ENCODE measurements at places on chromosomes 2 and 18. TPM values are rescaled to one million over a fixed set of nuclear protein-coding genes. Genes with fewer than 3 reads are reported as not detected.

TTL gene
- 52.0 TPM for total RNA-seq

DNA sequence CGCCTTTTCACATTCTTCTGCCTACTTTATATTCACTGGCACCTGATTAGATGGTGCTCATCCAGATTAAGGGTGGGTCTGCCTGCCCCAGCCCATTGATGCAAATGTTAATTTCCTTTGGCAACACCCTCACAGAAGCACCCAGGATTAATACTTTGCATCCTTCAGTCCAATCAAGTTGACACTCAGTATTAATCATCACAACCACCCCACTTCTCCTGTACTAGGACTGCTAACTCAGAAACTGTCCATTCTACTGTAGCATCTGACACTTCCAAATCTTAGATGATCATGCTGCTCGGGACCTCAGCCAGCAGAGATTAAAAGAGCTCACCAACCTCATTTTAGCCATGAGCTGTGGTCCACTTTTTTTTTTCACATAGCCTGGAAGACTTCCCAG is 268.5 kb downstream of the SATB2 start:
- no peak for DNase-seq

DNA sequence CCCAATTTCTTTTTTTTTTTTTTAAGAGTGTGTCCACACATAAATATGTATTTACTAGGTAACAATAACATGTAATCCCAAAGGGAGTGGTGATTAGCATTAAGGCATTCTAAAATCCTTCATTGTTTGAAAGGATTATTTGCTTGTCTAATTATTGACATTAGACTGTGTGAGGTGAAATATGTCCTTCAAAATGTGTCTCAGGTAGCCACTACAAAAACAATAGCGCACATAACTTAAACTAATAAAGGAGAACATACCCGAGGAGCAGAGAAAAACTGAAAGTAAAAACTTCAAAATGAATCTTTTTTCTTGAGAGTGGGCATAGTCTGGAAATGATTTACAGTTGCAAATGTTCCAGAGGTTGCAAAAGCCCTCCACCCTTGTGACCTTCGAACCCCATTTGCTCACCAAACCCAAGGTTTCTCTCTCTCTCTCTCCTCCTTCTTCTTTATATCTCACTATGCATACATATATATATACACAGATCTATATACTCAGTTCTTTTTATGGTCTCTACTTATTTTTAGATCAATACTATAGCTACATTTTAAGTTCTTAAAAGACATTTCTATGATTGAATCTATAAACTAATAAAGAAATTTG is 24.4 kb upstream of the FRZB start:
- no peak for DNase-seq

DNA sequence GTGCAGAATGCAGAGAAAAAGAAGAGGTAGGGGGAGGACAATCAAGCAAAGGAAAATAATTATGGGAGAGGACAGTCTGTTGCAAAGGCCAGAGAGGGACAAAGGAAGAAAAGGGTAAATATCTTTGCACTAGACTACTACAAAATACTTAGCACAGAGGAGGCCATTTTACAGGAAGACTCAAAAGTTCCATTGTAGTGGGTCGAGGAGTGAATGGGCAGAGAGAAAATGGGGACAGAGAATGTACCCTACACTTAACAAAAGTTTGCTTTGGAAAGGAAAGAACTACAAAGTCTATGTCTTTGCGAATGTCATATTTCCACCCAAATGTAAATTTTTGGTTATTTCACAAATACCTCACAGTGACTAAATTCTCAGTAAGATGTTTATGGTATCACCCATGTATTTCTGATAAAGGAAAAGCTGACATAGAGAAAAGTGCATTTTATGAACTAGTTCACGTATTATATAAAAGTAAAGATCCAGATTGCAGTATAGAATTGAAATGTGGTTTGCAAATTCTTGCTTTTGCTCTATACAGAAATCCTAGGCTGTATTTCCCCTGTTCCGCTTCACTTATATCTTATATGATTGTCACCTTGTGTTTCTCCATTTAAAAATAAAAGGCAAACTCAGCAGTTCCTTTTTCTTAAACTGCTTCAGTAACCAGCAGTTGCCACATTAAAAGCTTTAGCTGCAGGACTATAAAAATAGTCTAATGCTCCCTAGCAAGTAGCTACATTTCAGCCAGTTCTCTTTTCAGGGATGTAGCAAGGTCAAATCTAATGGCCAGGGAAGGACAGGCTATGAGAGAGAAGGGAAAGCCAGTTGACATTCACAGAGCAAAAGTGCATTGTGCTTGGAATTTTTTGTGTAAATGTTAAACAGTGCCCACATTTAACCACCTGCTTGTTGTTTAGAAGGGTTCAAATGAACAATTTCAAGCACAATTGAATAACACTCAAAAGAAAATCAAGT is 79.7 kb upstream of the CYTIP start:
- no peak for DNase-seq

GRCh38 chr2:40964509-40965250 is 512.8 kb upstream of the SLC8A1 start:
- no peak for DNase-seq

TSPYL6 gene
- not detected for total RNA-seq

DNA sequence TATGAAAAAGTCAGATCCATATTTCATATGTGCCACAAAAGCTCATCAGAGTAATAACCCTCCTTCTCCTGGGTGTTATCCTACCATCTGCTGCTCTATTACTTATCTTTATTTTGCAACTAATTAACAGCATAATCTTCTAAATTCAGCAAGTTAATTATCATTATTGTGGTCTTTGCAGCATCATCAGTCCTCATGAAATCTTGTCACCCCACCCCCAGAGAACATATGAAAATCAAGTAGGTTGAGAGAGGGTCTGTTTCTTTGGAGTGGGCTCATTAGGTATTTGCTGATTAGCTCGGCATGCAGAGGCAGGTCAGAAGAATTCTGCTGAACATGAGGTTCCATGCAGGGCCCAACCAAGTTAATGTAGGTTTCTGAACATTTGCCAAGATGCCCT is 64.8 kb downstream of the ATF2 start:
- DNase-seq = no peak

ACSL3 gene
- 50.3 TPM for total RNA-seq

DNA sequence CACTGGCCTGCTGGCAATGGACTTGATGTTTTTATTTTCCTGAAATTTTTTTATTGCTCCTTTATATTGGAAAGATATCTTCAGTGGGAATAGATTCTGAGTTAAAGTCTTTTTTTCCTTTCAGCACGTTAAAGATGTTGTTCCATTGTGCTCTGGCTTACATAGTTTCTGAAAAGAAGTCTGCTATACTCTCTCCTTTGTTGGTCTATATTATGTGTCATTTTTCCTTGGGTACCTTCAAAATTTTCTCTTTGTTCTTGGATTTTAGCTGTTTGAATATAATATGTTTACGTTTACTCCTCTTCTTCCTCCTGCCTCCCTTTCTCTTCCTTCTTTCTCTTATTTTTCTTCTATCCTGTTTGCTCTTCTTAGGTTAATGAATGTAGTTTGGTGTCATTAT is 105.5 kb downstream of the CAPN13 start:
- DNase-seq = no peak

- DNase-seq = no peak
These were observed 12.3 kb upstream of the TFCP2L1 start for GRCh38 chr2:121297217-121297830.

DNA sequence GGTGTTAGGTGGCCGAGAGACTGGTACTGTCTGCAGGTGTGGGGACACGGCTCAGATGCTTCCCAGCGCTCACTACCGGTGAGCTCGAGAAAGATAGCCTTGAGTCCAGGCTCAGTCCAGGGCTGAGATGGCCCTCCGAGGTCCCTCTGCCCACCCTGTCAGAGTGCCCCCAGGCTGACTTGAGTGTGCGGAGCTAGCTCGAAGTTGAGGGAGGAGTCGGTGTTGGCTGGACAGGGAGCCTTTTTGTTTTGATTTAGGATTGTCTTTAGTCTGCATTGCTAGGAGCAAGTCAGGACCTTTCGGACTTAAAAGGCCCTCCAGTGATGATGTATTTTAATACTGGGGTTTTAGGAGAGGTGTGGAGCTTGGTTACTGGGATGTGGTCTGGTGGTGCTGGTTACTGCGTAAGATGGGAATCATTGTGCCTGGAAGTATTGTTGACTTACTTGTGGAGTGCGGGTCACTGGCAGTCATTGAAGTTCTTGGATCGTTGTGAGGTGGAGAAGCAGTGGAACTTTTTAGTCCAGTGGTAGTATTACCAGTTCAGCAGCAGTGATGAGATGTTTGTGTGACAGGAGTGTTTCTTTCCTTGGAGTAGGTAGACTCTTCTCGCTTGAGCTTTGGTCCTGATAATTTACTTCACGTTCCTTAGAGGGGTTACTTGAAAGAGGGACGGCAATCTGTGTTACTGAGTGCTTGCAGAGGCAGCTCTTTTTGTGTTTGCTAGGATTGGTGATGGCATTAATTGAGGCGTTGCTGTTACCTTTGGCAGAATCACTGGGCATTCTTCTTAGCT is 633 bp downstream of the KIAA1328 start:
- DNase-seq = no peak

VIT gene
- 21.6 TPM for total RNA-seq

AMER3 gene
- total RNA-seq = not detected

APCDD1 gene
- total RNA-seq = 34.5 TPM

INO80C gene
- total RNA-seq = 21.3 TPM

DNA sequence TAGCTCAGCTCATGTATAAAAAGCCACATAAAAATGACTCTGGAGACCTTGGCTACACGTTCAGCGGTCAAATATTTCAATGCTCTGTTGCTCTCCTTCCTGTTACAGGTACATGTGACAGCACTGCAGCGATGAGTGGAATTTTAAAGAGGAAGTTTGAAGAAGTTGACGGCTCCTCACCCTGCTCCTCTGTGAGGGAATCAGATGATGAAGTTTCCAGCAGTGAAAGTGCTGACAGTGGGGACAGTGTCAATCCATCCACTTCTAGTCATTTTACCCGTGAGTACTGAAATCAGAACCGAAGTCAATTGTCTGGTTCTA is 125.4 kb downstream of the CSRNP3 start:
- no peak for DNase-seq

DCDC2C gene
- not detected for total RNA-seq

- DNase-seq = no peak
These were observed 30.1 kb upstream of the PNO1 start for GRCh38 chr2:68127358-68128242.

- no peak for DNase-seq
These were observed 245.1 kb downstream of the NEDD4L start for GRCh38 chr18:58288921-58289797.

GRCh38 chr2:152466041-152466440 is 131.1 kb downstream of the FMNL2 start:
- DNase-seq = no peak

- DNase-seq = no peak
These were observed 84.0 kb downstream of the SEPTIN10 start for GRCh38 chr2:109529532-109530449.

GRCh38 chr18:79631761-79632446 is 47.7 kb upstream of the CTDP1 start:
- no peak for DNase-seq

ESPNL gene
- not detected for total RNA-seq

DNA sequence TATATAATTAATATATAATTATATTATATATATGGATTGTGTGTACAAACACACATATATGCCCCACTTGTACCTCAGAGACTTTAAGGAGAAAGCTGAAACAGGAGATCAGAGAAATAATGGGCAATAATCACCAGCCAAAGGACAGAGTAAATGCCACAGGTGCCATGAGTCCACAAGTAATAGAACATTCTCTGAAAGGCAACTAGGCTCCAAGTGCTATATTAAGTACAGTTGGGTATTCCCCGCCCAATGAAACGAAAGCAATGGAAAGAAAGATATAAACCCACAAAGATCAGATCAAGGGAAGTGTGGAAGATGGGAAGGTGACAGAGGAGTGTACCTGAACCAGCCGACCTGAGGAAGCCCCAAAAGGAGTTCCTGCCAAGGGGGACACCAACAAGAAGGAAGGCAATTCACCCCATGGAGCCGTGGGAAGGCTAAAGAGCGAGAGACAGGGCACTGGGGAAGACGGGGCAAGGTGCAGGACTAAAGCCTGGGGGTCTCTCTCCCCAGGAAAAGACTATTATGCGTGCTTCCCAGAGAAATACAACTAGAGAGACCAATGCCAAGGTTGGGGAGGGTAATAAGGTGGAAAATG is 19.0 kb downstream of the DYM start:
- DNase-seq = no peak

EMILIN1 gene
- 25.8 TPM for total RNA-seq

PROM2 gene
- total RNA-seq = 0.32 TPM

FAP gene
- 0.62 TPM for total RNA-seq

- no peak for DNase-seq
These were observed 800 bp downstream of the HOXD13 start for GRCh38 chr2:176093145-176093897.

ECEL1 gene
- not detected for total RNA-seq

DNA sequence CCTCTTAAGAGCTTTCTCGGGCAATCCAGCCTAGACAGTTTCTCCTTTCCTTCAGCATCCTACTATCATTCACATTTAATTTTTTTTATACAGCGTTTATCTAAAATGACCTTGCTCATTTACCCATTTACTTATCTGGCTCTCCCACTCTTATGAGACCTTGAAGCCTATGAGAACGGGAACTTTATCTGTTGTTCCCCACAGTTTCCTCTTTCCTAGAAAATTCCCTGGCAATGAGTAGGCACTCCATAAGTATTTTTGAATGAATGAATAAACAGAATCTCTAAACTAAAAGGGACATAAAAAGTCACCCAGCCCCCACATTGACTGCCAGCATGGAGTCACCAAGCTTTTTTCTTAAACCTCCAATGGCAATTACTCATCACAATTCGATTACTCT is 353.2 kb downstream of the METTL4 start:
- no peak for DNase-seq

GRCh38 chr2:150204451-150204850 is 283.0 kb downstream of the RND3 start:
- DNase-seq = no peak

GRCh38 chr2:160392201-160392600 is 101.4 kb downstream of the RBMS1 start:
- no peak for DNase-seq

GRCh38 chr2:143422681-143423080 is 293.5 kb downstream of the ARHGAP15 start:
- no peak for DNase-seq

DNA sequence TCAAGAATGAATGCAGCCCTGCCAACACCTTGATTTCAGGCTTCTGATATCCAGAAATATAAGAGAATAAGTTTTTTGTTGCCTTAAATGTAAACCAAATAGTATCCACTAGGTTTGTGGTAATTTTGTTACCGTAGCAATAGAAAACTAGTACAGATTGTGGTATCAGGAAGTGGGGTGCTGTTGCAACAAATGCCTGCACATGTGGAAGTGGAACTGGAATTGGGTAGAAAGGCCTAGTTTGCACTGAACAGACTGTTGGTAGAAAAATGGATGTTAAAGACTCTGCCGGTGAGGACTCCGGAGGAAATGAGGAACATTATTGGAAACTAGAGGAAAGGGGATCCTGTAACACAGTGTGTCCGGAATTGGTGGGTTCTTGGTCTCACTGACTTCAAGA is 145.8 kb upstream of the MGAT5 start:
- no peak for DNase-seq

DNA sequence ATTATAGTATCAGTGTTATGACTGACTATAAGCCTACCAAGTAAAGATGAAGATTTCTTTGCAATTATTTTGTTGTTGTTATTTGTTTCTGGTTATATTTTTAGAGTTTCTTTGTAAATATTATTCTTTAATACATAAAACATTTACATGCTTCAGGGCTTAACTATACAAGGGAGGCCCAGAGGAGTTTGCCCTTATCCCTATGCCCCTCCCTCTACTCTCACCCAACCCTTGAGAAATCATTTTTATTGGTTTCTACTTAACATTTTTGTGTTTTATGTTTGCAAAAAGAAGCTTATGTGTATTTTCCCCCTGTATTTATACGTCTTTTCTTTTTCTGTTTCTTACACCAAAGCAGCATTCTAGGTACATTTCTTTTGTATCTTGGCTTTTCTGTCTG is 30.5 kb downstream of the MRPS9 start:
- no peak for DNase-seq

All from Right ventricle myocardium inferior (tissue), 1 donor.